ENCODE measurements at places on chromosomes 16 and 17.
A peak's percentile ranks its signal among the peaks of the same experiment; 100 is the strongest.

GRCh38 chr16:73878611-73879010 lies 418.0 kb upstream of the PSMD7 start:
- no peak for DNase-seq

DNA sequence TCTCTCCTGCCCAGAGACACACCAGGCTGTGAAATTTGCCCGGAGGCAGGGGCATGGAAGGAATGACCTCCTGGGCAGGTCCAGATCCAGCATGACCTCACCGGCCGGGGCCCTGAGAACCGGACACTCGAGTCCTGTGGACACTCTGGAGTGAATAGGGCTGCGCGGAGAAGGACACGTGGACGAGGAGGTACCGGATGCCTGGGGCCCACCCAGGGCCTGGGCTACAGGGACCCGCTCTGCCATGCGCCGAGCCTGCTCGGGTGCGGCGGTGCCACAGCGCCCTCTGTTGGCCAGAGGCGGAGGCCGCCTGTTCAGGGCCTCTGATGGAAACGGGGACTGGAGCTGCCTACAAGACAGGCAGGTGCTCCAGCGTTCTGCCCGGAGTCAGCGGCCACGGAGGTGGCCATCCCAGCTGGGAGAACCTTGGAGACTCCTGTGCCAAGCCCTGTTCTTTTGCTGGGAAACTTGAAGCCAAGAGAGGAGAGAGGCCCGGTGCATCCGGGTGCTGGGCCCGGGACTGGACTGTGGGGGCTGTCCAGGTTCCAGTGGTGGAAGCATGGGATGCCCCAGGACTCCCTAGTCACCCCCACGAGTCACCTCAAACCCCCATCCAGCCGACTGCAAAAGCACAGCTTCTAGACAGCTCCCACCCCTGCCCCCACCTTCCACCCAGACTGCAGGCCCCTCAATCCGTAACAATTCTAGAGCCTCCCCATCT lies 19.3 kb upstream of the NXPH3 start:
- peak; percentile 83 for DNase-seq

GRCh38 chr16:55308973-55309372 lies 15.0 kb upstream of the IRX6 start:
- no peak for DNase-seq

DNA sequence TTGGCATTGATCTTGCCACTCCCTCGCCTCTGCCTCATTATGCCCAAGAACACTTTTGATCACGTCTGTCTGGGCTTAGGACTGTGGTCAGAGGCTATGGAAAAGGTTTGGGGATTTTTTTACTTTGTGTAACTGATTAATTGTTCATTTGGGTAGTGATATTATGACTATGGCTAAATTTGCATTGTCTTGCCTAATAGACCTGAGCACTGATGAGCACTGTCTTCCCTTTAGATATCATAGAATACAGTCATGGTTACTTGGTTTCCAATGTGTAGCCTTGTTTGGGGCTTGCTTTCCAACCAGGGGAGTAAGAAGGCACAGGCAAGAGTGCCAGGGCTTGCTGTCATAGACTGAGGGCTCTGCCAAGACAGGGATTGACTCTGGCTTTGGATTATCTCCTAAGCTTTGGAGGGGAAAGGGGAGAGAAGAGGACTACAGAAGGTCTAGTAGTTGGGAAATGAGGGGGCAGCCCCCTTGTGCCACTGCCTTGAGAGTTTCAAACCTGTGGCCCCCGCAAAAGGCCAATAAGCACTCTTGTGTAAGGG lies 13.7 kb downstream of the LIMD2 start:
- no peak for DNase-seq

DNA sequence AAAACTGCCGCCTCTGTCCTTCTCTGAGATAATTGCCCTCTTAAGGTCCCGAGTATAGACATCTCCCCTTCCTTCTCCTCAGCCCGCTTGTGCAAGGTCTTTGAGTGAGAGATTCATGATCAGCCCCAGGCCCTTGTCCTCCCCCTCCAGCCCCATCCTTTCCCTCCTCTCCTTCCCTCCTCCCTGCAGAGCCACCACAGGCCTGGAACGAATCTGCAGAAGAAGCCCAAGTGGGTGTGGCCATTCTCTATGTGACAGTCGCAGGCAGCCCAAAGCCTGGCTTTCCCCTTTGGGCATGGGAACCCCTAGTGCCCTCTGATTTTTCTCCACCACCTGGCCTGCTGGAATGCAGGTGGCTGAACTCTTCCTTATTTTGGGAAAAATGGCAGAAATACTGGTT lies 7.2 kb upstream of the NDRG4 start:
- DNase-seq = no peak

- DNase-seq = no peak
These were observed 3.4 kb downstream of the MAP2K3 start for GRCh38 chr17:21287703-21288449.

DNA sequence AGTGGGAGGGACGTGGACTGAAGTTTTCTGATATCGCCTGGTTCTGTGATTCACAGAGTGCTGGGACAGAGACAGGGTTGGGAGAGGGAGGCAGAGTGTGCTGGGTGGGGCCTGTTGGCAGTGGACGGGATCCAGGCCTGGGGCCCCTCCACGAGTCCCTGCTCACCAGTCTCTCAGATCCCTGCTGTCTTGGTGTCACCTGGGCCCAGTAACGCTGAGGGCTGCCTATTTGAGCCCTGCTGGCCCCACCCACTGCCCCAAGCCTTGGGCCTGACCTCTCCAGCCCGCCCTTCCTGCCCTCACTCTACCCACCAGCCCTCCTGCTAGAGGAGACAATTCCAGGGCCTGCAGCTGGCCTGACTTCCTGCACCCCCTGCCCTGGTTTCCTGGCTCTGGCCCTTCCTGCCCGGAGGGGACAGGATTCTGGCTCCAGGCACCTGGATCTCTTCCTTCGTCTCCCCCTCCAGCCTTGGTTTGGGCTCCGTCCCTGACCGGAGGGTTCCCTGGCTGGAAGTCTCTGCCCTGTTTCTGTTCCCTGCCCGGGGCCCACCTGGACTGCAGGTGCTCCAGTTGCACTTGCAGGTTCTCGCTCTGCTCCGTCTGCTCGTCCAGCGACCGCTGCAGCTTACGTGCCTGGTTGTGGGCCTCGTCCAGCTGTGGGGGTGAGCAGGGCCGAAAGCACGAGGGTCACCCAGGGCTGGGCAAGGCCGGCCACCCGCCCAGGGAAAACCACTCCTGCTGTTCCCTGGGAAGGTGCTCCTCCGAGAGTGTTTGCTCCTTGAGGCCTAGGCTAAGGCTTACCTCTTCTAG lies 21.4 kb downstream of the CCDC102A start:
- DNase-seq = no peak

GRCh38 chr16:59574296-59574695 lies 840.2 kb upstream of the GOT2 start:
- DNase-seq = no peak

DNA sequence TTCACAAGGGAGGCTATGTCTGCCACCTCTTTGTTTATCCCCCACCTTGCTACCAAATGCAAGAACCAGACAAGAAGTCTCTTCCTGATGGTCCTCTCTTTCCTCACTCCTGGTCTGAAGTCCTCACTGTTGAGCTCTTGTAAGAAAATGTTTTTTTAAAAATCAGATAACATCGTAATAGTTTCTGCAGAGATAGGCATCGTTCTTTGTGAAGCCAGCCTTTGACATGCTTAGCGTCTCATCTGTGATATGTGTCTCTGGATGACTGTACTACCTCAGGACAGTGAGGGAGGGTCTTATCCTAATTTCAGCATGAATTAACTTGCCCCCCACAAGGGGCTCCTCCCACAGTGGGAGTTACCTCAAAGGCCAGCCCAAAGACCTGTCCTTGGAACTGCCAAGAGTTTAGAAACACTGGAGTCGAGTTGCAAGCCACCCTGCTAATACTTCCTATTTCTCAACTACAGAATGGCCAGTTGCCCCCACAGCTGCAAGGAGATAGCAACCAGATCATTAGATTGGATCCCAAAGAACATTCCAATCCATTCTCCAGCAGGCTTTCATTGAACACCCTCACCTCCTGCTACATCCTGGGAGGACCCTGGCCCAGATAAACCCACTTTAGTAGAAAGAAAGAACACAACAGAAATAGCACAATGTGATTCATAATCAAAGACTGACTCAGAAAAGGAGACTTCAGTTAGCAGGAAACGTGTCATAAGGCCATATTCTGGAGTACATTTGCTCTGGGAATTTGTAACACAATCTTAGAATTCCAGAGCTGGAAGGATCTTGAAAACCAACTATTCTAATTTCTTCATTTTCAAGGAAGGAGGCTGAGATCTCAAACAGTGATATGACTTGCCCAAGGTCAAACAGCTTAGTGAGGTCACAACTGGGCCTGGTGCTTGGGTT lies 151.0 kb downstream of the IRX3 start:
- no peak for DNase-seq

DNA sequence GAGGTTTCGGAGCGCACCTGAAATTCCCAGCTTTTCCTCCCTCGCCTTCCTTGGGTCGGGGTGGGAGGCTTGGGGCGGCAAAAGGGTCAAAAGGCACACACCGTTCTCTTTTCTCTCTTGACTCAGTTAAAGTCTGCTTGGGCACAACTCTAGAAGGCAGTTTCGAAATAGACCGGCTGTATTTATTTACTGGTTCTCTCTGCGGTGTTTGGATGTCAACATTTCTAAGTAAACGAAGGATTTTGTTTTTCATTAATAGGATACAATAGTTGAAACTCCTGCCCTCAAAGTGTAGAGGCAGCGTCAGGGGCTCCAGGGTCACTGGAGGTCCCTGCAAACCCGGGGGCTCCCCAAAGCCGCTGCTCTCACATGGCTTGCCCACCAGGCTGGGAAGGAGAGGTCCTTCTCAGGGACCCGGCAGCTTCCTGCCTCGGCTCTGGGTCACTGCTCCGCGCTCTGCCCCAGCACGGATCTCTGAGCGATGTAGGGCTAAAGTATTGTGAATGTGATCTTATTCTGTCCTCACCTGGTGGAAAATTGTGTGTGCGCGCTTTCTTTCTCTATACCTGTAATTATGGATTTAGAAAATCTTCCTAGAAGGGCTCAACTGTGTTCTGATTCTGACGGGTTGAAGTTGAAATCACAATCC lies 952 bp downstream of the BMERB1 start:
- DNase-seq = no peak

DNA sequence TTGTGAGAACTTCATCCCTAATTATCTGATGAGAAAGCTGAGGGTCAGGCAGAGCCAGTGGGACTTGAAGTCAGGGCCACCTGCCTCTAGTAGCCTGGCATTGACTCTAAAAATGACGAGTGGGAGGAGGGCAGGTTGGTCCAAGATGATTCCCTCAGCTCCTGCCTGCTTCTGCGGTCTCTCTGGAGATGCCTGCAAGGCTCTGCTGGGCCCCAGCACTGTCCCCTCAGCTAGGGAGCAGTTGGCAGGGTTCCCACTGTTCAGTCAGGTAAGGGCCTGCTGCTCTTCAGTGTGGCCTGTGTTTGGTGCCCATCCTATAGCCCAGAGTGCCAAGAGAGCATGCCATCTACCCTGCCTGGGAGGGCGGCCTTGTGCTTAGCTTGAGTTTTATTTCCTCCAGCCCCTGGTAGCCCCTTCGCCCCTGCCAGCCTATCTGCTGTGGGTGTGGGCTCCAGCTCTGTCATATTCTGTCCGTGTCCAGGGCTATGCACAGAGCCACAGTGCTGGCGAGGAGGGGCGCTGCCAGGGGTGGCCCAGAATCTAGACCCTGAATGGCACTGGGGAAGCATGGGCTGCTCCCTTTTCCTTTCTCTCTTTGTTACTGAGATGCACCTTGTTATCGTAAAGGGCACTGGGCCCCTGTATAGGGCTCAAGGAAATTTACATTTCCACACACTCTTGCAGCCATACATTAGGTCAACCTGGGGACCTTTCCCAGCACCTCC lies 68.5 kb downstream of the CYLD start:
- no peak for DNase-seq

GRCh38 chr16:73275024-73275423 lies 227.1 kb upstream of the ZFHX3 start:
- no peak for DNase-seq

GRCh38 chr17:39676198-39676819 lies 8.1 kb downstream of the PNMT start:
- no peak for DNase-seq

GRCh38 chr17:56468840-56469239 lies 124.7 kb upstream of the NOG start:
- no peak for DNase-seq

GRCh38 chr17:38824899-38825761 lies at the start of gene CWC25:
Gene CWC25, minus strand, starts transcription at chr17:38825321. Its CDS starts 138 bp downstream, at chr17:38825183.
- peak; percentile 95 for DNase-seq

GRCh38 chr17:76452127-76452659 lies 759 bp downstream of the UBE2O start:
- DNase-seq = no peak

DNA sequence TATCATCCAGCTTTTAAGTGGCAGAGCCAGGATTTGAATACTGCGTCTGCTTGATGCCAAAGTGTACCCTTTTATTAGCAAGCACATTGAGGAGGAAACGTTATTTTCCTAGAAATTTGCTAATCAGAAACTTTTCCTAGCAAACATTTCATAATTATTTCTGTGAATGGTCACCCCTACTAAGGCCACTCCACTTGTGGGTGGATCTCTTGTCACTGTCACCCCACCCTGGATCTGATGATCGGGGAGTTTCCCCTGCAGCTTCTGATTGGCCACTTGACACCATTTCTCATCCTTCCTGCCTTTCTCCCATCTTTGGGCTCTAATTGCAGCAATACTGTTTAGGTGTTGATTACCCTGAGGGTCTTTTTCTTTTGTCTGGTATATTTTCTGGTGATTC lies 35.9 kb downstream of the GPRC5B start:
- DNase-seq = no peak

- no peak for DNase-seq
These were observed 209.3 kb downstream of the MSI2 start for GRCh38 chr17:57465610-57466009.

GRCh38 chr16:14509675-14510132 lies 120.4 kb downstream of the PARN start:
- no peak for DNase-seq

DNA sequence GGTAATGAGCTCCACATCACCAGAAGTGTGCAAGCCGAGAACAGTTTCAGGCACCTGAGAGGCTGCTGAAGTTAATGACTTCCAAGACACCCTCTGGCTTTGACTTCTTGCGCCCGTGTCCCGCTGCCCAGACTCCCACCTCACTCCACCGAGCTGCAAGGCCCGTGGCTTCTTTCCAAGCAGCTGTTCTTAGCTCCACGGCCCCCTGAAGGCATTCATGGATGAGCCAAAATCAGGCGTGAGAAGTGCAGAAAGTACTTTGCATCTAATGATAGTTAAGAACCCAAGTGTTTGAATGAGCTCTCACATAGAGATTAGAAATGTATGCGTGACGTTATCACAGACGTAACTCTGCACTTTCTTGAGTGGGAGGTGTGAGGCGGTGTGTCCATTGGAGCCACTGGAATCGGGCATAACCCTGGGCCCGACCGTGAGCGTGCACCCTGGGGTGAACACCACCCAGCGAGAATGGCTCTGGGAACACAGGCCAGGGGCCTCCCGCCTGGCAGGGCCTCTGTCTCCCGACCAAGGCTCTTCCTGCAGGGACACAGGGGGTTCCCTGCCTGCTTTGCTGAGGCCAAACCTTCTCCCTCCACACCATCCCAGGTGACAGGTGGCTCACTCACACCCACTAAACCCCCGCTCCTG lies 11.0 kb downstream of the NPTX1 start:
- DNase-seq = no peak

DNA sequence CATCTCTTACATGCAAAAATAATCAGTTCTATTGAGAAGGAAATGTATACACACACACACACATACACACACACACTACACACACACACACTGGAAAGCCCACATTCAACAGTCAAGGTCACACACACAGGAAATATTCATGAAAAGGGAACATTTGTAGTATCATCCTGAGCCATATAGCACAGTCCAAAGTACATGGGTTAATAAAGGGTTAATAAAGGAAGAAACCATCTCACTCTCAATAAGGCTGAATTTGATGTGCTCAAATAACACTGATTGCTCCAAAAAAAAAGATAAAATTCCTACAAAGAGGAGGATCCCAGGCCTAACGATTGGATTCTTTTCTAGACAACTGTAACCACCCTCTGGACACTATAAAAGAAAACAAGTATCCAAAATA lies 164.7 kb downstream of the SLC39A11 start:
- DNase-seq = no peak
